ENCODE measurements at places on chromosomes 11 and 22.
A peak's percentile ranks its signal among the peaks of the same experiment; 100 is the strongest.

GRCh38 chr22:37267661-37268413 is 14.5 kb upstream of the CYTH4 start:
- no peak for DNase-seq

DNA sequence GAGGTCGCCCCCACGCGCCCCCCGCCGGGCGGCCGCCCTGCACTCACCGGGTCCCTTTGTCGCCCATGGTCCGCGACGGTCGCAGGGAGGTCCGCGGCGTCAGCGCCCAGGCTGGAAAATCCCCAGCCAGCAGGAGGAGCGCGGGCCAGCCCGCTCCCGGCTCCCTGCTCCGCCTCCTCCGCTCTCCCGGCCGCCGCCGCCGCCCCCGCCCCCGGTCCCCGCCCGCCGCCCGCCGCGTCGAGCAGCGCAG is at the start of gene ARRB1:
TSS of gene ARRB1 (minus strand) at position 121 of the 250 bp plus-strand sequence. CDS start at position 67, 54 bp downstream.
- DNase-seq: peak; percentile 42

DNA sequence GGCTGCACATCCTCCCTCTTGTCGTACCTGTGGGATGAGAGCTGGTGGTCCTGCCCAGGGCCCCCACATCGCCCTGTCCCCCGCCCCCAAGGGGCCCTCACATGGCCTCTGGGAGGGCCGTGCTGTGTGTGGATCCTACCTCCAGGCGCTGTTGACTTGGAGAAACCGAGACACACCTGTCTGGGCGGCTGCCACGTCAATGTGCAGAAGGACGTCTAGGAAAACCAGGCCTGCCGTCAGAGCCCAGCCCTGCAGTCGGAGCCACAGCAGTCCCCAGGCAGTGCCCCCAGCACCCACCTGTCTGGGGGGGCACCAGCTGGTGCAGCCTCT is 14.2 kb downstream of the ALG12 start:
- DNase-seq: no peak

DNA sequence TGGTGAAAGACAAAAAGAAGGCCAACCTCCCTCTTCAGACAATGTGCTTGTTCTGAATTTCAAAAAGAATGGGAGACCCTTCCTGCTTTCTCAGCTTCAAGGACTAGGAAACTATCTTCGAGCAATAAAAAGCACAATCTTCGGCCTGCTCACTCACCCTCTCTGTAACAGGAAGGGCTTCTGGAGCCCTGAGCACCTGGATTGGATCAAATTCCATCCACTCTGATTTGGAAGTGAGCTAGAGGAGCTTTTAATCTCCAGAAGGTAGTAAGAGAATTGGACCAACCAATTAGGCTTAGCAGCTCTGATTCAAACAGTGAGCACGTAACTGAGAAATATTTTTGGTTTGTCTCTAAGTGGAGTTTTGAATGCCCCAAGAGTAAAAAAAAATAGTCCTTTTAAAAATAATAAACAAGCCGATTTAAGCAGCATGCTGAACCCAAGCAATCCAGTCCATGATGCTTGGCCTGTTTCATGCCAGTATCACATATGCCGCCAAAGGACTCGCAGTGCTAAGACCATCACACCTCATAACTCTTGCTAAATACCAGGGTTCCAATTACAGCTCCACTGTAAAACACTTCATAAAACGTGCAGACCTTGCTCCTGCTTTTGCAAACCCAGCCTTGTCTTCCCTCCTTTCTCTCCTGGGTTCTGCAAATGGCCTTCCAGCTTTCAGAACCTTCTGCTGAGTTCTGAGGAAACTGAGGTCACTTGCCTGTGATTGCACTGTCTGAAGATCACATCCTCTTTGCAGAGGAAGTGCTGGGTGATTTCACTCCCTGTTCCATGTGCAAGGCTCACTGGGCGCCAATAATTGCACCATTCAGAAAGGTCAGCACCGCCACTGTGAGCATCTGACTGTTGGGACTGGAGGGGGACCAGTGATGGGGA is 74.4 kb downstream of the SLC1A2 start:
- DNase-seq: no peak

GRCh38 chr11:64694821-64695365 is 28.1 kb downstream of the NRXN2 start:
- peak; percentile 47 for DNase-seq
